Adrenal gland (tissue), 19 donors: ENCODE measurements at places on chromosomes 16 and 17. TPM values are rescaled to one million over a fixed set of nuclear protein-coding genes. Genes with fewer than 3 reads are reported as not detected.
A peak's percentile ranks its signal among the peaks of the same experiment; 100 is the strongest.

- DNase-seq = no peak
These were observed 9.4 kb downstream of the METTL9 start for GRCh38 chr16:21608639-21609328.

DNA sequence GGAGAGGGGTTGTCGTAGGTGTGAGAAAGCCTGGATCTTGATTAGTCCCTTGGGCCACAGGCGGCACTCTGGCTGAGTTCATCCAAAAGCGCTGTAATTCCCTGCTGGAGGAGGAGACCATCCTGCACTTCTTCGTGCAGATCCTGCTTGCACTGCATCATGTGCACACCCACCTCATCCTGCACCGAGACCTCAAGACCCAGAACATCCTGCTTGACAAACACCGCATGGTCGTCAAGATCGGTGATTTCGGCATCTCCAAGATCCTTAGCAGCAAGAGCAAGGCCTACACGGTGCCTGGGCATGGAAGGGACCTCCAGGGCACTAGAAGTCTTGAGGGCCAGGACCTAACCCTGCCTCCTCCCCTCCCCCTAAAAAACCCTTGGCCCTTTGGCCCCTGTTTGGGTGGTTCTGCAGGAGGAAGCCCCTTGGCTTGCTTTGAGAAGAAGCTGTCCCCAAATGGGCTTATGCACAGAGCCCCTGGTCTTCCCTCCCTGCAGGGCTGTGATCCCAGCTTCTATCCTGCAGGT is 6.2 kb downstream of the NEK8 start:
- DNase-seq = no peak

Gene TPSB2
- total RNA-seq = 0.54 TPM

DNA sequence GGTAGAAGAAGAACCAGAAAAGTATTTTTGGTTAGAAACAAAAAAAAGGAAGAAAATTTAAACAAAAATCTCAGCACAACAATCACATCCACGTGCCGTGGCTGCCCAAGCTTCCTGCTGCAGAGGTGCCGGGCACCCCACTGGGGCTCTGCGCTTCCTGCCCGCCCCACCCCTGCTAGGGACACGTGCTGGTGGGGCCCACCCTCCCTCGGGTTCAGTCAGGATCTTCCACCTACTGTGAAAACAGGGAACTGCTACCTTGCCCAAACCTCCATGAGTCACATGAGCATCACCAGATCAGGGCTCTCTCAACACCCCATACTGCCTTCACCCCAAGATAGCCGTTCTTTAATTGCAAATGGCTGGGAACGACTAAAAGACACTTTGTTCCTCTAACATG is 24.4 kb upstream of the CYTH1 start:
- no peak for DNase-seq

DNA sequence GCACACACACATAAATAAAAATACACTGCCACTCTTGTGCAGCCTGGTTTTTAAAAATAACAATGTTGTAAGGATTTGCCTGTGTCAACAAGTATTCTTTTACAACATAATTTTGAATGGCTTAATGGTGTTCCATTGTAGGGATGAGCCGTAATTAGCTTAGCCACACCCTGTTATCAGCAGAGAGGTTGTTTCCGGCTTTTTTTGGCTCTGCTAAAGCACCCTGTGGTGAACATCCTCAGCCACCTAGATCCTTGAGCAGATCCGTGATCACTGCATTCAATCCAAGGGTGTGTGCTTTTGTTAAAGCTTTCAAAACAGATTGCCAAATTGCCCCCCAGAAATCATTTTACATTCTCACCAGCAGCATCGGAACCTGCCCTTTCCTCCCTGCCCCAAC is 7.0 kb downstream of the KATNB1 start:
- no peak for DNase-seq

GRCh38 chr17:60827943-60828342 is 150.3 kb downstream of the BCAS3 start:
- DNase-seq = no peak

Gene RAB26
- total RNA-seq = not detected

Gene HEXD
- total RNA-seq = 16.2 TPM

Gene FMNL1
- total RNA-seq = 19.9 TPM

Gene TNRC6C
- total RNA-seq = 5.1 TPM

DNA sequence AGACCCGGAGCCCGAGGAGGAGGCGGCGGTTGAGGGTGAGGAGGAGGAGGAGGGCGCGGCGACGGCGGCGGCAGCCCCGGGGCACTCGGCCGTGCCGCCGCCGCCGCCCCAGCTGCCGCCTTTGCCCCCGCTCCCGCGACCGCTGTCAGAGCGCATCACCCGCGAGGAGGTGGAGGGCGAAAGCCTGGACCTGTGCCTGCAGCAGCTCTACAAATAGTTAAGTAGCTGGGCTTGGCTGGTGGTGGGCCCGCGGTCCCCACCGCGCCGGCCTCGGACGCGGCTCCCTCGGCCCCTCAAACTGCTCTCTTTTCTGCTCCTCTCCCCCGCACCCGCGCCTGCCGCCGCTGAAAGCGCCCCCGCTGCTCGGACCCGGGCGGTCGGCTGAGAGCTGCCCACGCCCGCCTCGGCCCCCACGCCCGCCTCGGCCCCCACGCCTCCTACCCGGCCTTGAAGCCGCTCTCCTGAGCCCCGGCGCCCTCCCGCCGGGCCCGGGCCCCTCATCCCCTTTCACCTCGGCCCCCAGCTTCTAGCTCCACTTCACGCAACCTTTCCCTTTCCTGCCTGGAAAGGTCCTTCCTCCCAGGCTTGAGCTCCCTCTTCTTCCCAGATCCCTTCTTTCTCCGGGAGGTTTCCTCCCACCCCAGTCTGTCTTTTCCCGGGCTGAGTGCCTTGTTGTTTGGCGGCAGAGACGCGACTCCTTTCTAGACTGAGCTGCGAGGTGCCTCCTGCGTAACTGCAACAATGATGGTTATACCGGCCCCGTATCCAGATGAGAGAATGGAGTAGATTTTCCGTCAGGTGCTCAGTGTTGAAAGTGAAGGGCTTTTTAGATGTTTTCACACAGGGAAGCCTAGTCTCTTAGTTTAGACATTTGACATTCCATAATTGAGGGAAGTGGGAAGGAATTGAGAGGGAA is 850 bp downstream of the PPM1E start:
- DNase-seq = peak; percentile 42

Gene CDH1
- not detected for total RNA-seq

DNA sequence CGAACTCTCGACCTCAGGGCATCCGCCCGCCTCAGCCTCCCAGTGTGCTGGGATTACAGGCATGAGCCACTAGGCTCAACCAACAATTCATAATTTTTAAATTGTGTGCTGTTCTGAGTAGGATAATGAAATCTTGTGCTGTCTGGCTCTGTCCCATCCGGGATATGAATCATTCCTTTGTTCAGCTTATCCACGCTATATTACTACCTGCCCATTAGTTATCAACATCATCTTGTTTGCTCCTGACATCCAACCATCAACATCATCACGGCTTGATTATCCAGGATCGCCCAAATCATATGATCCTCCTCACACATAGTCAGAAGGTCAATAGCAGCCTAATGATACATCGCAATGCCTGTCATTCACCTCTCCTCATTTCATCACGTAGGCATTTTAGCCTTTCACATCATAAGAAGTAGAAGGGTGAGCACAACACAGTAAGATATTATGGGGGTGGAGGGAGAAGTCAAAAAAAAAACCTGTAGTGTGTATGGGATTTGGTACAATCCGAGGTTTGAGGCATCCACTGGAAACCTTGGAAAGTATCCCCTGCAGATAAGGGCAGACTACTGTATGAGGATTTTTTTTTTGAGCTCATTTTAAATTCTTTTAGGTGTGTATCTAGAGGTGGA is 77.0 kb upstream of the SIAH1 start:
- DNase-seq = no peak

GRCh38 chr17:19464031-19465026 is 53.3 kb downstream of the RNF112 start:
- DNase-seq = peak; percentile 64

Gene NLRC3
- total RNA-seq = 1.5 TPM

GRCh38 chr17:4566785-4567184 is 6.4 kb upstream of the GGT6 start:
- peak; percentile 73 for DNase-seq

Gene CACNG1
- total RNA-seq = 0.39 TPM

GRCh38 chr17:74949455-74950115 is 13.9 kb downstream of the OTOP3 start:
- DNase-seq = no peak

Gene GLIS2
- 17.3 TPM for total RNA-seq

GRCh38 chr17:19343256-19343630 is 19.3 kb downstream of the B9D1 start:
- no peak for DNase-seq

- peak; percentile 90 for DNase-seq
These were observed 697 bp downstream of the CTF1 start for GRCh38 chr16:30896889-30897733.

Gene BMERB1
- total RNA-seq = 16.9 TPM

Gene CYB561
- total RNA-seq = 14.3 TPM

- DNase-seq = no peak
These were observed 58.9 kb upstream of the CLEC3A start for GRCh38 chr16:77963185-77964044.

GRCh38 chr17:81354954-81355347 is 40.3 kb upstream of the BAHCC1 start:
- no peak for DNase-seq

Gene CEP112
- 9.6 TPM for total RNA-seq

- peak; percentile 66 for DNase-seq
These were observed 148.0 kb upstream of the TNRC6C start for GRCh38 chr17:77810536-77810935.

GRCh38 chr16:67517661-67518423 is 10.8 kb upstream of the RIPOR1 start:
- no peak for DNase-seq

DNA sequence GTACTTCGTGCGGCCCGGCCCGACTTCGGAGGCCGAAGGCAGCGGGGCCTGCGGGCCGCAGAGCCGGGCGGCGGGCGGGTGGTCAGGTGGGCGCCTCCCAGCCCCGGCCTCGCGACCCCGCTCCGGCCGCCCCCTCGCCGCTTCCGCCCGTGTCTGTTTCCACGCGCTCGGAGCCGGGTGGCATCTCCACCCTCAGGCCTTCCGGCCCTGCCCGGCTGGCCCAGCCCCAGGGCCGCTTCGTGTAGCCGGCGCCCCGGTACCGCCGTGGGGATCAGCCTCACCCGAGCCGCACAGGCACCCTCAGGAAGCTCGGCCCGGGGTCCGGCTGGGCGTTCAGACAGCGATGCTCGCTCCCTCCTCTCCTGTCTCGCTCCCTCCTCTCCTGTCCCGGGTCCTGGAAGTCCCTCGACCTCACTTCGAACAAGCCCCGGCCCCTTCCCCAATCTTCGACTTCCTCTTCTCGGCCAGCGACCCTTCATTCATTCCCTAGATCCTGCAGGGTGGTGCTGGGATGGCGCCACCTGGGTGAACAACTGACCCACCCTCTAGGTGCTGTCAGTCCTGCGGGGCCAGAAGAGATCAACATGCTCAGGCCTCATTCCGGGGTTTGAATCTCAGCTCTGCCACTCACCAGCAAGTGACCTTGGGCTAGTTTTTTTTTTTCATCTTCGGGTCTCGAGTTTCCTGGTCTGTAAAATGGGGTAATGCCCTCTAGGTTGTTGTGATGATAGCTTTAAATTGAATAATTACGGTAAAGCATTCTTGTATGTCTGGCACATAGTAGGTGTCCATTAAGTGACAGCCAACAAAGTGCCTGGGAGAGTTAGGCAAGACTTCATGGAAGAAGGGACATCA is 610 bp downstream of the VPS4A start:
- DNase-seq = peak; percentile 66

GRCh38 chr16:85041219-85042166 is 13.9 kb downstream of the KIAA0513 start:
- DNase-seq = no peak

Gene XYLT1
- 14.3 TPM for total RNA-seq

Gene PRAC2
- total RNA-seq = not detected

DNA sequence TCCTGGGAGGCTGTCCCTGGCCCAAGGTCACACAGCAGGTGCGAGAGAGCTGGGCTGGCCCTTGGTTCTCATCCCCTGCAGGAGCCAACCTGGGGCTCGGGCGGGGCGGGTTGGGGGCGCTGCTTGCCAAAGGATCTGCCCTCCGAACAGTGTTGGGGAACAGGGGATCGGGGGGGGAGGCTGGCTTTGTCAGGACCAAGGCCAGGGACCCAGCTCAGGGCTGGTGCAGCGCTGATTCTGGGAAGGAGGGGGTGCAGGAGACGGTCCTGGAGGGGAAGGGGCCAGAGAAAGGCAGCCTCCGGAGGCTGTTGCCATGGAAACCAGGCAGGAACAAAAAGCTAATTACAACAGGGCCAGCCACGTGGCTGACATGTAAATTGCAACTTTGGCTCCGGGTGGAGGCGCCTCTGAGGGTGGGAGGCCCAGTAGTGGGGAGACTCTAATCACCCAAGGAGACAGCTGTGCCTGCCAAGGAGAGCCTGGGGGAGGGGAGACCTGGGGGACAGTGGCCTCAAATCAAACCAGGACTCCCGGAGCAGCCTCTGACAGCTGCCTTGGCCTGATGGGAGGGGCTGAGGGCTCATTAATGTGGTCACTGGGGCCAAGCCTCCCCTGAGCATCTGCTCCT is 1.3 kb downstream of the TUBB3 start:
- no peak for DNase-seq

Gene MIEN1
- total RNA-seq = 56.9 TPM

Gene KCNJ18
- not detected for total RNA-seq

GRCh38 chr17:18185832-18186626 is 2.4 kb downstream of the ALKBH5 start:
- no peak for DNase-seq

DNA sequence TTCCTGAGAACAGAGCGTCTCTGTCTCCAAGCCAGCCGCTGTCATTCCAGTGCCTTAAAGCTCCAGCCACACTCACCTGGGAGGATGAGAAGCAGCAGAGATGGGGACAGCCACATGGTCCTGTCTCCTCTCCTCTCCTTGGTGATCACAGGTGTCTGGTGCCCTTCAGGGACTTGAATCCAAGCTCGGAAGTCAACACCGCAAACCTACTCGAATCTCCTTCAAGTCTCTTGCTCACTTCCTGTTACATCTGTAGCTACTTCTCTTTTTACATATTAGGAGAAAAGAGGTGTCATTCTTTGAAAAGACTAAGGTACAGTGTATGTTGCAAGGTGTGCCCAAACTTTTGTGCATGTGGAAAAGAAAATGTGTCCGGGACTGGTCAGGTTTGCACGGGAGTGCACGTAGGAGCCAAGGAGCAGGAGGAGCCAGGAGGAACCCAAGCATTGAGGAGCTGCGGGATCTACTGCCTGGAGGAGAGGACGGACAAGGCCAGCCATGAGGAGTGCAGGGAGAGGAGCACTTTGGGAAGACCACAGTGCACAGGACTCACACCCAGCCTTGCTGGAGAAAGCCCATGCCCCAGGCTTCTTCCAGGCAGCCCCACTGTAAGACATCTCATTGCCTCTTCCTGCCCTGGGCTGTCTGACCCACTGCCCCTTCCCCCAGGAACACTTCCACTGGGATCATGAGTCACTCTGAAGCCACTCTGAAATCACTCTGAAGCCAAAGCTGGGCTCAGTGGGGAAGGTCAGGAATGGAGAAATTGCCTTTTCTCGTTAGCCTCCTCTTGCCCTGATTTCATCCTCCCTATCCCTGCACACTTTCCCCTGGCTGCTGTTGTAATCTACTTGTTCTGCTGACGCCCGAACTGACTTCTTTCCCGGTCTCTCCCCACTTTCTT is at the start of gene CD300LD:
Gene CD300LD, minus strand, starts transcription at position 197 of the 904 bp plus-strand sequence. Its CDS starts 81 bp downstream, at position 116.
- DNase-seq = no peak

Gene KRTAP9-8
- not detected for total RNA-seq

Gene NDRG4
- total RNA-seq = 728 TPM

Gene ZFPM1
- total RNA-seq = 0.72 TPM

- DNase-seq = no peak
These were observed 404.6 kb downstream of the SLC39A11 start for GRCh38 chr17:72687886-72688285.

GRCh38 chr17:59439262-59439661 is 107.8 kb downstream of the YPEL2 start:
- DNase-seq = no peak

Gene CDK10
- 80.9 TPM for total RNA-seq

- no peak for DNase-seq
These were observed 335.5 kb upstream of the ZFHX3 start for GRCh38 chr16:73383195-73383987.
